ENCODE measurements at places on chromosomes 7 and 10.

GRCh38 chr10:76306856-76307255 lies 875.4 kb downstream of the LRMDA start:
- no peak for DNase-seq

- DNase-seq, result no peak
Observed at GRCh38 chr7:44953156-44953555, 25.7 kb downstream of the MYO1G start.

GRCh38 chr7:130500463-130500862 lies 8.6 kb downstream of the MEST start:
- DNase-seq, result no peak

DNA sequence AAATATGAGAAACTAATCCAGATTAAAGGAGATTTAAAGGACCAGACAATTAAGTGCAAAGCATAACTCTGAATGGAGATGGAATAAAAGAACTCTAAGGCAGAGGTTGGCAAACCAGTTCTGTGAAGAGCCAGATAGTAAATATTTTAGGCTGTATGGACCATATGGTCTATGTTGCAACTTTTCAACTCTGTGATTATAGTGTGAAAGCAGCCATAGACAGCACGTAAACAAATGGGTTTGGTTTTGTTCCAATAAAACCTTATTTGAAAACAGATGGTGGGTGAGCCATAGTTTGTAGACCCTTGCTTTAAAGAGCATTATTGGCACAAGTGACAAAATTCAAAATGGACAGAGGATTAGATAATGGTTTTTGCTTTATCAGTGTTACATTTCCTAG lies 884.1 kb downstream of the CCSER2 start:
- no peak for DNase-seq

DNA sequence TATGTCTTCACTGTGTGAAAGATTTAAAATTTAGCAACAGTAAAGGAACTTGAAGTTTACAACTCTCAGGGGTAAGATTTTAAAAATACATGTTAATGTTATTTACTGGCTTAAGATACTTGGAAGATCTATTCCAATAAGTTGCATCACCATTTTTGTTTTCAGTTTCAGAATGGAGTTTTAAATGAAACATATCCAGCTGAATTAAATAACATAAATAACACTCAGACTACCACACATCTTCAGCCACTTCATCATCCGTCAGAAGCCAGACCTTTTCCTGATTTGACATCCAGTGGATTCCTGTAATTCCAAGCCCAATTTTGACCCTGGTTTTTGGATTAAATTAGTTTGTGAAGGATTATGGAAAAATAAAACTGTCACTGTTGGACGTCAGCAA lies 44.3 kb downstream of the AHR start:
- DNase-seq, result no peak

DNA sequence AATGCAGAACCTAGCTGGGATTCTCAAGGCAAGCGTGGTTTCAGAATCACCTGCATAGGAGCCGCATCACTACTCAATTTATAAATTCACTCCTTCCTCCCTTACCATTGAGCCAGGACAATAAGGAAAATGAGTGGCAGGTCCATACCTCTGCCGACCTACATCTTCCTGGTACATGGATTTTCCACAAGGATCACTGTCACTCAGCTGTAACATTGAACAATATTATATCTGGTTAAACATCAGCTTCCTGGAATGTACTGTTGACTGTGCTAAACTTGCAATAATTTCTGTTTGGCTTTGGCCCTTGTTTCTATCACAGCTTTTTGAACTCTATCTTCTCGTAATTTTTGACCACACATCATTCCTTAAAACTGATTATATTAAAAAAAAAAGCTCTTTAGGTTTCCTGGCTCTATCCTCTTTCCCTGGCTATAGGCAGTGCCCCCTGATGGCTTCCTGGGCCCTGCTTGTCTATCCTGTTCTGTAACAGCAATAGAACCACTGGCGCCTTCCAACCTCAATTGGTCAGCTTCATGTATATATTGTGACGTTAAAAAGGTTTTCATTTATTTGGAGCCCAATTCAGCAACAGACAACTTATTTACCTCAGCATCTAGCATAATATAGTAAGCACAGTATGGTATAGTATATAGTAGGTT lies 59.2 kb downstream of the RNLS start:
- no peak for DNase-seq

GRCh38 chr7:12549106-12549505 lies 21.4 kb upstream of the SCIN start:
- DNase-seq, result no peak

- peak; percentile 38 for DNase-seq
Observed at GRCh38 chr7:107463139-107464078, 6.4 kb upstream of the GPR22 start.

DNA sequence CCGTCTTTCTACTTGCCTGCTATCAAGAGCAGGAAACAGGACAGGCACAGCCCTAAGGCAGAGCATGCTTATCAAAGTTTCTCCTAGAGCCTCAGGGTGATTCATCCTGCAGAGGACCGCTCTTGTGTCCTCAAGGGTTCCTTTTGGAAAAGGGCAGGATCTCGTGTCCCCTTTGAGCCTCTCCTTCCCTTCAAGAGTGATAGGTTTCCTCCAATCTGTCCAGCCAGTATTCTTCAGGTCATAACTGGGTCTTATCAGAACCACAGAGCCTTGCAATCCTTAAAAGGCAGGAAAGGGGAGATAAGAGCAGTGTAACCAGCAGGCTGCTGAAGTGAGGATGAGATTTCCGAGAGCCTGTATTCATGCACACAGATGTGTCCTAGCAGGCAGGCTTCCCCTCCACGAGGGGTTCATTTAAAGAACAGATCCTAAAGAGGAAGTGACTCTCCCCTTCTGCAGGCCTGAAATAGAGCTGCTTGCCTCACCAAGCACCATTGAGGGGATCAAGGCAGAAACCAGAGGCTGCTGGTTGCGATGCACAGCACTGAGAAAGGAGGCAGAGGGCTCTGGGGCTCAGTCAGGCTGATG lies 90.5 kb upstream of the SVIL start:
- no peak for DNase-seq

- no peak for DNase-seq
Observed at GRCh38 chr10:21194510-21194993, 297.4 kb upstream of the NEBL start.
